ENCODE measurements at places on chromosomes 6 and 20. TPM values are rescaled to one million over a fixed set of nuclear protein-coding genes. Genes with fewer than 3 reads are reported as not detected.

OR10C1 gene
- total RNA-seq = not detected

ACTL10 gene
- total RNA-seq = 2.2 TPM

RSPH9 gene
- 0.34 TPM for total RNA-seq

ADGRF1 gene
- not detected for total RNA-seq

- no peak for DNase-seq
Measured at GRCh38 chr6:167397712-167398111, 72.8 kb downstream of the TTLL2 start.

DNA sequence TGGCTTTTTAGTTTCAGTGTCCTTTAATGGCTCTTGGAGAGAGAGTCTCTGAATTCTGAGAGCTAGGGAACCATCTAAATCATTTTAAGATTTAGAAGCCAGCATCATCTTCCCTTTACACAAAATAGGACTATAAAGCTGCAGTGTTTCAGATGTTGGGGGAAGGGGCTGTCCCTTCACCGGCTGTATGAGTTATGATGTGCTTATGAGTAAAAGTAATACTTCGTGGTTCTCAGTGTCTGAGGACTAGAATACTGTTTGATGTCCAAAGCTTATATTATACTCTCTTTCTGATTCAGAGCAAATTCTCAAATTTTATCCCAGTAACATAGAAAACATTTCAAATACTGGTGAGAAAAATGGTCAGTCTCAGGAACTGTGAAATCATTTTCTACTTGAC, 63.5 kb upstream of the FAM8A1 start:
- DNase-seq = no peak

GRCh38 chr6:125019918-125020317, 57.7 kb downstream of the RNF217 start:
- DNase-seq = no peak

All from dermis blood vessel endothelial cell (primary cell).